ENCODE measurements at places on chromosomes 11 and 22. TPM values are rescaled to one million over a fixed set of nuclear protein-coding genes. Genes with fewer than 3 reads are reported as not detected.

GRCh38 chr11:59545179-59546020 is 34.1 kb downstream of the OR4D9 start:
- DNase-seq = peak; percentile 96

The SLC25A1 gene
- 58.3 TPM for total RNA-seq

GRCh38 chr11:77003963-77004362 is 30.2 kb upstream of the B3GNT6 start:
- peak; percentile 6 for DNase-seq

DNA sequence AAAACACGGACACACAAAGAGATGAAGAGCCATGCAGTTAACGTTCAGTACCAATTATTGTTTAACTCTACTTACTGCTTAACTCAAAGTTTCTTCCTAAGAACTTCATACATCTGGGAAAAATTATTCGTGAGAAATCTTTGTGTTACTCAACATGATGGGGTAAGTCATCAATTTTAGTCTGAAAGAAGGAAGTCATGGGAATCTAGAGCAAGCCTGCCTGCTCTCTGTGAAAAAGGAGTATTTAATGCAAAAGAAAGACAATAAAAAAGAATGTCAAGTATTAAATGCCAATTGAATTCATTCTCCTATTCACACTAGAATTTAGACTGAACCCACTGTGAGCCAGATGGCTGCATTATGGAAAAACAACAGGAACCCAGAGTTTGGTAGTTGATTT is 16.0 kb downstream of the TMEM123 start:
- peak; percentile 44 for DNase-seq

GRCh38 chr11:110173811-110174644 is 80.8 kb downstream of the ZC3H12C start:
- DNase-seq = no peak

GRCh38 chr11:34067383-34068065 is 16.0 kb downstream of the CAPRIN1 start:
- DNase-seq = no peak

The RBM14 gene
- 32.8 TPM for total RNA-seq

The DNAJB7 gene
- total RNA-seq = not detected

- DNase-seq = peak; percentile 24
Observed at GRCh38 chr22:23862103-23862502, 4.4 kb downstream of the SLC2A11 start.

DNA sequence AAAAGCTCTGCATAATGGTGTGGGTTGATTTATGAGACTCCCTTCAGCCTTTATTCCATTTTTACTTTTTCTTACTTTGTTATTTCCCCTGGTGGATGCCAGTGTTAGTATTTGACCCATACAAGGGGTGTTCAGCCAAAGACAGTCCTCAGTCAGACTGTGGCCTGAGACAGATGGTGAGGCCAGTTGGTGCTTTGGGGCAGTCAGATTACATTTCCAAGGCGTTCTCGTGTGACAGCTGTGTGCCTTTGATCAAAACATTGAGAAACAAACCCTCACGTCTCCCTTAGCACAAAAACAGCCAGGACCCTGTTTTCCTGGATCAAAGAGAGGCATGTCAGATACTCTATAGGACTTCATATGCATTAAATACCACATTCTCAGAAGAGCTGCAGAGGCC is 31.3 kb upstream of the SLN start:
- no peak for DNase-seq

Data from RPMI7951 (cell line).